Stimulated activated naive CD4-positive, alpha-beta T cell (primary cell): ENCODE measurements at places on chromosomes 6 and 20.
A peak's percentile ranks its signal among the peaks of the same experiment; 100 is the strongest.

GRCh38 chr20:63611646-63612045 is 15.3 kb downstream of the GMEB2 start:
- no peak for DNase-seq

GRCh38 chr6:28215425-28215824 is 9.7 kb upstream of the ZSCAN9 start:
- no peak for DNase-seq

DNA sequence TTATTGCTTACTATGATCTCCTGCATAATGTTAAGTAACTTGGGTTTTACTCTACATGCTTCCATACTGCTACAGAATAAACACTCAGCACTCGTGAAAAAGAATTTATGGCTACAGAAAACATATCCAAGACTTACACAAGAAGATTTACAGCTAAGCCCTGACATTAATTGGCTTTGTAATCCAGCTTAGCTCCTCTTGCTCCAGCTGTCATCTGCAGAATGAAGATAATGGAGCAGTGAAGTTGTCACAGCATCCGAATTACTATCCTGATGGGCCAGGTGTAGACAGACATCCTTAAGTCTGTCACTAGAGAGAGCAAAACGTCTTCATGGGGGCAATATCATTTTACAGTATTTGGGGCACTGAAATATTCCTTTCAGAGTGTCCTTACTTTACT is 155.3 kb downstream of the PRKN start:
- no peak for DNase-seq

DNA sequence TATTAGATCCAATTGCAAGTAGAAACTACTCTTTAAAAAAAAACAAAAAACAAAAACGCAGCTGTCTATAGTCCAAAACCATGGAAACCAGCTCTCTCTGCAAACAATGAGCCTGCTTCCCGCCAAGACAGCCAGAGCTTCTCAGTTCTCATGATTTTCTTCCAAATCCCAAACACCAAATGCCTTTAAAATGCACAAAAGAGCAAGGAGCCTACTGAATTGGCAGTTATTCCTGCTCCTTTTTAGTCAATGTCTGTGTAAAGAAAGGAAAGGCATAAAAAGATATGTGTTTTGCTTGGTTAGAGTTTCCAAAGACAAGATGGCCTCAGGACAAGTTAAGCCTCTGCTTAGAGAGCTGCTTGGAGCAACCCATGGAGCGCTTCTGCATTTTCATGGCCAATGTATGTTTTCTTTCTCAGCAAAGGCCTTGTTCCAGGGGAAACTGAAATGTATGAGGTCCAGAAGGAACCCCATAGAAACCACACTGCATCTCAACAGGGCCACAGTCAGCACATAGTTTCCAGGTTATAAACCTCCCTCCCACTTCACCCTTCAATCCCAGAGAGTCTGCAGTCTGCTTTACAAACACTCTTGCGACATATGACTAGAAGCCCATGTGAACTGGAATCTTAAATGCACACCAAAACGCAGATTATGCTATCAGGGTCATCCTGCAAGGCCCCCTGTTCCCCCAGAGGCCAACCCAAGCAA is 209.3 kb upstream of the TAB2 start:
- no peak for DNase-seq

DNA sequence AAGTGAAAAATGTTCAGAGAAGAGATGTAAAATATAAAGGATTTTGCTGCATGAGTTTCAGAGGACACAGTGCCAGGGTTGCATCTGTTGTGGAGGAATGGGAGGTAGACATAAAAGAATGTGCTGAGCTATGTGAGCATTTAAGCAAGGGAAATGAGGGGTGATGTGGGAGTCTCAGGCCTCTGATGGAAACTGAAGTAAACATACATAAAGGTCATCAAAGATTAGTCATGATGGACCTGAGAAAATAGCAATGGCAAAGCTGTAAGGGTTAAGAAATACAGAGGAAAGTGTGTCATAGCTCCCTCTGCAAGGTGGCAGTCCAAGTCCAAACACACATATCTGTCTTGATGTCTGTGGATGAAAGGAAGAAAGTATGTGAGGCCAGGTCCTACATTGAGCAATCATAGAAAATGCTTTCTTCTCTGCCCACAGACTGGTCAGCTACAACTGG is 306.6 kb upstream of the ECI2 start:
- DNase-seq = no peak

DNA sequence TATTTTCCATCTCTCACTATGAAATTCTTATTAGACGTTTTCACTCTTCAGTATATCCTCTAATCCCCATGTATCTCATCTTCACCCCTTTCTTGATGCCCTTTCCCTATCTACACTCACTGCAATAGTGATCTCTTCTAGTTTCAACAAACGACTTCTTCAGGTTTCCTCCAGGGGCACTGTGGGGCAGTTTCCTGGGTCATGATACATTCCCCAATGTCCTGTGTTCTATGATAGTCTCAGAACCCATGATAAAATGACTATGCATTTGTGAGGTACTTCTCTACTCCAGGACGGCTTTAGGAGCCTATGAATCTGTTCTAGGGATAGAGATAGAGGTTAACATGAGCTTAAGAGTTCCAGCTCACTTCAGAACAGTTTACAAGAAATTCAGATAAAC is 183.3 kb downstream of the FOXC1 start:
- no peak for DNase-seq

- no peak for DNase-seq
Measured at GRCh38 chr6:13189710-13190109, 138.6 kb downstream of the TBC1D7 start.

DNA sequence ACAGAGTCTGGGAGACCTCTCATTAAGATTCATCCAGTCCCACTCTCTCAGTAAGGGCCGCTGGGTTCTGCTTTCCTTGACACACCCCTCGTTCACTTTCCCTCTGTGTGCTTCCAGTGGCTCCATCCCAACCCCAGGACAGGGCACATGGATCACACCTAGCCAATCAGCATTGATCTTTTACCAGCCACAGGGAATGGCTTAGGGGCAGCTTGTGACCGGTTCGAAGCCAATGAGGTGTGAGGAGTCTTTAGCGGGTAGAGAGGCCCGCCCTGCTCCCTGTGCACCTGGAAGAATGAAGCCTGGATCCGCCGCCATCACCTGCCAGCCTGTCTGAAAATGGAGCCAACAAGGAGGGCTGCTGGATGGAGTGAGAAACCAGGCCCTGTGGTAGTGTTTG is 35.2 kb upstream of the OVOL2 start:
- DNase-seq = no peak

- no peak for DNase-seq
Measured at GRCh38 chr20:56716806-56717205, 87.7 kb downstream of the TFAP2C start.

GRCh38 chr6:39440039-39440426 is 117.5 kb upstream of the KCNK16 start:
- DNase-seq = no peak

DNA sequence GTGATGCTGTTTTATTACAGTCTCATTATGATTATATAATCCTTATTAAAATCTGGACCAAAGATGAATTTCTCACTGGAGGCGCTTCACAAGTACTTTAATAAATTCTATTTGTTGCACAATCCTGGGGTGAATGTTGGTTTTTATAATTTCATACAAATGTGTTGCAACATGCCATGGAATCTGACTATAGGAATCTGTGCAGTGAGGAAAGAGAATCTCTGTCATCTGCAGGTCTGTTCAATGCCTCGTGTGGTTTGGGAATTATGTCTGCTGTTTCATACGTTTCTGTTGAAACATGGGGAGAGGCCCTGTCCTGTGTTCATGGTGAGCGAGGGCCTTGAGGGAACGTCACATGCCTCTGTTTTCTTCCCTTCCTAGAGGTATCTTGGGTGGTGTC is 277.3 kb downstream of the CDH4 start:
- no peak for DNase-seq

GRCh38 chr20:37944456-37944981 is 41.6 kb downstream of the VSTM2L start:
- no peak for DNase-seq

DNA sequence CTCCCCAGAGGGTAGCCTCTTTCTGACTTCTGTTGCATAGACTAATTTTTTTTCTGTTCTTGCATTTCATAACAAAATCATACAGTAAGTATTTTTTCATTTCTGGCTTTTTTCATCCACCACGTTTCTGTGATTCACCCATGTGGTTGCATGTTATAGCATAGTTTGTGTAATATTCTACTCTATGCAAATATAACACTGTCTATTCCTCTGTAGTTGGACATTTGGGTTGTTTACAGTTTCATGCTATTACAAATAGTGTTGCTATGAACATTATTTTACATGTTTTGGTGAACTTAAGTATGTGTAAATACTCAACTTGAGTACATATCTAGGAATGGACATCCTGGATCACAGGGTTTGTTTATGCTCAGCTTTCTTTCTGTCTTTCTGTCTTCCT is 187.2 kb upstream of the KCNG1 start:
- DNase-seq = no peak

GRCh38 chr6:127342296-127342945 is 988 bp downstream of the ECHDC1 start:
- DNase-seq = no peak

GRCh38 chr6:124330197-124330596 is 526.5 kb downstream of the NKAIN2 start:
- DNase-seq = no peak

DNA sequence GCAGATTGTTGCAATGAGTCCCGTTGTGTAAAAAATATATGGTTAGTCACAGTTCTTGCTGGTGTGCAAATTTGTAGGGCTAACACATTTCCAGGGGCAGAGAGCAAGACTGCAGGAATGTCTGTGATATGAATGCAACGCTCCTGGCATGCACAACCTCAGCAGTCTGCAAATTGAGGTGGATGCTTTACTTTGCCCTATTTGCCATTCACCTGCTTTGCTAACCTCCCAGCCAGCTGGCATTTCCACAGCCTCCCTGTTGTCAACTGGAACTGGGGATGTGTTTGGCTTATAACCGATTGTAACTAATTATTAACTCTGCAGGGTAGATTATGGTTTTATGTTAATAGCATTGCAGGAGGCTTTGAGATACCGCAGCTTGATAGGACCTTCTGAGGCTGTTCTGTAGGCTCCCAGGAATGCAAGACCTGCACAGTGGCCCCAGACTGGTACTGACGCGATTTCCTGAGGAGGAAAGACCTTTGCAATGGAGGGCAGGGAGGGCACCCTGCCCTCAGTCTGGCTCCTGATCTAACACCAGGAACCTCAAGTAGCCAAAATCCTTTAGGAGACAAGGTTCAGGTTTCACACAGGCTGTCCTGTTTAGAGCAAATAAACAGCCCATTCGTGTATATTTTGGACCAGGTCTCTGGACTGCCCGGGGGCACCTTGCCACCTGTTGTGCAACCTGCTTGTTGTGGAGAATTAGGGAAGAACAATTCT is 53.4 kb downstream of the EDN1 start:
- DNase-seq = no peak

GRCh38 chr6:20608356-20608755 is 74.1 kb downstream of the CDKAL1 start:
- no peak for DNase-seq

DNA sequence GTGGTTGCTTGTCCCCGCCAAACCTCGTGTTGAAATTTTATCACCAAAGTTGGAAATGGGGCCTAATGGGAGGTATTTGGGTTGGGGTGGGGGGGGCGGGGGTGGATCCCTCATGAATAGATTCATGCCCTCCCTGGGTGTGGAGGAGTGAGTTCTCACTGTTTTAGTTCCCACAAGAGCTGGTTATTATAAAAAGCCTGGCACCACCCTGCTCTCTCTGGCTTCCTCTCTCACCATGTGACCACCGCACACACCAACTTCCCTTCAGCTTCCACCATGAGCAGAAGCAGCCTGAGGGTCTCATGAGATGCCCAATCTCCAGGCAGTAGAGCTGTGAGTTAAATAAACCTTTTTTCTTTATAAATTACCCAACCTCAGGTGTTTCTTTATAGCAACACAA is 111.3 kb downstream of the PRDM1 start:
- DNase-seq = peak; percentile 6

- DNase-seq = peak; percentile 82
Measured at GRCh38 chr6:33425668-33426577, 6.1 kb downstream of the SYNGAP1 start.
